ENCODE measurements at places on chromosomes 4 and X. TPM values are rescaled to one million over a fixed set of nuclear protein-coding genes. Genes with fewer than 3 reads are reported as not detected.

GRCh38 chrX:40875476-40875875 is 140.1 kb upstream of the MED14 start:
- DNase-seq, result no peak

DNA sequence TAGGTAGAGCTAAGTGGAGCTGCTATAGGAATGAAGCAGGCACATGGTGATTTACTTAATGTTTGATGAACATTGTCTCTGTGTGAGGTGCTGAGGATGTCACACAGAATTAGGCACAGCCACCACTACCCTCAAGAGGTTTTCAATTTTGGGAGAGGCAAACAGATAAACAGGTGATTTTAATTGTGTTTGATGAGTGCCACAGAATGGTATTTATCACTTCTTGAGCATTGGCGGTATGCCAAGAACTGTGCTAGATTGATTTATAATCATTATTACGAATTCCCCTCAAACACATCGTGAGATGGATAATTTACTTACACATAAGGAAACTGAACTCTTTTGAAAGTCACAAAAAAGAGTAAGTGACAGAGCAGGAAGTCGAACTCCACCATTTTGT is 74.8 kb downstream of the FREM3 start:
- DNase-seq, result no peak

DNA sequence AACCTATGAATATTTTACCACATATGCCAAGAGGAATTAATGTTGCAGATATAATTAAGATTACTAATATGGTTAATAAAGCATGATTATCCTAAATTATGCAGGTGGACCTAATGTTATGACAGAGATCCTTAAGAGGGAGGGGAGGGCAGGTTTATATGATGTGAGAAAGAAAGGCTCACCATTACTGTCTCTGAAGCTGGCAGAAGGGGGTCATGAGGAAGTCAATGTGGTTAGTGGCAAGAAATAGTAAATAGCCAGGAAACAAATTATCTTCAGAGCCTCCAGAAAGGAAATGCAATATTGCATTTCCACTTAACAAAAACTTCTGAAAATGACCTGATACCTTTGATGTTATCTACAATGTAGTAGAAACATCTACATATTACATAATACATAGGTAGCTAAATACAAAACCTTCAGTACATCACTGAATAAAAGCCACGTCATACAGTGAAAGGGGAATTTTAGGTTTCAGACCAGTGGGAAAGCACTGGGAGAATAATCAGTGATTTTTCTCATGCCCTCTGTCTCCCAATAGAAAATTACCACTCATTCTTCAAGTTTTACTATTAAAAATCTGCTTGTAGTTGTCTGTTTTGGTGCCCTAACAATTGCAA is 609.2 kb downstream of the SPOCK3 start:
- no peak for DNase-seq

DNA sequence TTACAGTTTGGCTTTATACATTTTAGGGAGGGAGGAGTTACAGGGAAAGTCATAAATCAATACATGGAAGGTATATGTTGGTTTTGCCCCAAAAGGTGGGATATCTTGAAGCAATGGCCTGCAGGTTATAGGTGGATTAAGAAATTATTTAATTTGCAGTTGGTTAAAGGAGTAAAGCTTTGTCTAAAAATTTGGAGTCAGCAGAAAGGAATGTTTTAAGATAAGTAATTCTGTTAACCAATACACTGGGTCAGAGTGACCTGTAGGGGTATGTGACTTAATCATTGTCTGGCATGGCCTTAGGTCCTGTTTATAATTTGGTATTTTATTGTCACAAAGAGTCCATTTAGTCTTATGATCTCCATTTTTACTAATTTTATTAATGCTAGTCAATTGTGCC is 115.0 kb downstream of the AGTR2 start:
- DNase-seq, result no peak

GRCh38 chr4:181364504-181364903 is 878.7 kb upstream of the TENM3 start:
- no peak for DNase-seq

- no peak for DNase-seq
Observed at GRCh38 chr4:105181259-105181658, 34.6 kb downstream of the TET2 start.

- DNase-seq, result no peak
Observed at GRCh38 chr4:82718162-82718940, 80.2 kb downstream of the SCD5 start.

DNA sequence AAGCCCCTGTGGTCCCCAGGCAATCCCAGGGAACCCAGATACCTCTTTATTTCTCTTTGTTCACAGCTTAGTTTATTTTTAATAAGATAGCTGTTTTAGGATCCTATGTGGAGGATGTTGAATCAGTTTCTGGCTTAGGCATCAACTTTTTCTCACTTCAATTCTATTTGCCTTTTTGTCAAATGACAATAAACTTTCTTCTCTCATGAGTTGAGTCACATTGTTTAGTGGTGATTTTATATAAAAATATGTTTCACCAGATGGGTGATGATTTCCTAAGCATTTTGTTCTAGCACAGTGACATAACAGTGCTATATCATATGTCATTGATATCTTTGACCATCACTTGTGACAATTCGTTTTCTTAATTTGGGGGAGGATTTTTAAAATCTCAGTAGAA is 198.1 kb upstream of the PUDP start:
- DNase-seq, result no peak

GRCh38 chrX:149848855-149849254 is 32.1 kb upstream of the MAGEA8 start:
- DNase-seq, result no peak

- DNase-seq, result peak; percentile 78
Observed at GRCh38 chr4:143558823-143559756, 45.6 kb downstream of the SMARCA5 start.

DNA sequence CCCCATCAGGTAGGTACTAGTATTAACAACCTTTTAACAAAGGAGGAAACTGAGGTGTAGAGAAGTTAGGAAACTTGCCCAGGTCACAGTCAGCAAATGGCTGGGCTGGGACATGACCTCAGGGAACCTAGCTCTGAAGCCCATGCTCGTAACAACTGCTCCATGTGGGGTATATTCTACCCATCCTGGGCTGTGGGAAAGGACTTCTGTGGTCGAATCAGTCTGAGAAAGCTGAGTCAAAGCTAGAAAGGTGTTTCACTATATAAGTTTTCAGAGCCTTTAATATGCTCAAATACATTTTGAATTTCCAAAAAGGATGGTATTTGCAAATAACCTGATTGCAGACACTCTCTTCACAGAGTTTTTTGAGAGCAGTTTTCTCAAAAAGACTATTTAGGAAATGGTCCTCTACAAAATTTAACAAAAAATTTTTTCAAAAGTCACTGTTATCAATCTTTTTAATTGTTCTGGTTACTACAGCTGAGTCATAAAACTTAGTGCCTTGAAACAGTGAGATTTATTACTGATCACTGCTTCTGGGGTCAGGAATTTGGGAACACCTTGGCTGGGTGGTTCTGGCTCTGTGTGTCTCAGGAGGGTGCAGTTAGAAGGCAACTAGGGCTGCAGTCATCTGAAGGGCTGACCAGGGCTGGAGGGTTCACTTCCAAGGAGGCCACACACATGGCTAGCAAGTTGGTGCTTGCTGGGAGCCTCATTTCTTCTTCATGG is 53.6 kb downstream of the NSG1 start:
- no peak for DNase-seq

The TMA16 gene
- total RNA-seq, result 54.7 TPM

The PRKG2 gene
- total RNA-seq, result 0.14 TPM

The TMPRSS11A gene
- not detected for total RNA-seq

The SMARCA1 gene
- 0.21 TPM for total RNA-seq
